Activated T-cell treated with anti-CD3 and anti-CD28 coated beads for 4 hours (primary cell): ENCODE measurements at places on chromosomes 2 and 18.

DNA sequence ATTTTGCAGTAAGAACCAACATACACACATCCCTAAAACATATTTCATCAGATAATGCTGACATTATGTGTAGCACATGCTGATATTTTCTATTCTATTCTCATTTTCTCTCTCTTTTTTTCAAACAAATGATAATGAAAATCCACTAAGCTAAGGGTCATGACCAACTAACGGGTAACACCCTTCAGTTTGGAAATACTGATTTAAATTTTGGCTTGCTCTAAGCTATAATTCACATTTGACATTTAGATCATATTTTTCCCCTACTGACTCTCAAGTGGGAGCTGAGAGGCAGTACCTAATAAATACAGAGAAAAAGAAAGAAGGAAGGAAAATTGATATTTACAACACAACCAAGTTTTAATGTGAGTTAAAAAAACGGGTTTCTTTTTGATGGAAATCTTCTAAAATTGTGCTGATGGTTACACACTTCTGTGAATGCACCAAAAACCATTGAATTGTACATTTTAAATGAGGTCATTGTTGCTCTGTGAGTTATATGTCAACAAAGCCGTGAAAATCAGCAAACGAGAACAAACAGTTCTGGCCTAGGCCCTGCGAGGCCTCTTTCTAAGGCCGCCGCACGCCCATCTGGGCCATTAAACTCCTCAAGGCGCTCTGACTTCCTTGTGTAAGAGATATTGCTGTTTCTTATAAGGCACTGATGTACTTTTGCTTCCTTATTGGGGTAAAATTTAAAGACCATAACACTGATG, 124.2 kb downstream of the GALR1 start:
- DNase-seq: no peak

GRCh38 chr2:9030190-9030589, 26.7 kb upstream of the MBOAT2 start:
- DNase-seq: no peak

DNA sequence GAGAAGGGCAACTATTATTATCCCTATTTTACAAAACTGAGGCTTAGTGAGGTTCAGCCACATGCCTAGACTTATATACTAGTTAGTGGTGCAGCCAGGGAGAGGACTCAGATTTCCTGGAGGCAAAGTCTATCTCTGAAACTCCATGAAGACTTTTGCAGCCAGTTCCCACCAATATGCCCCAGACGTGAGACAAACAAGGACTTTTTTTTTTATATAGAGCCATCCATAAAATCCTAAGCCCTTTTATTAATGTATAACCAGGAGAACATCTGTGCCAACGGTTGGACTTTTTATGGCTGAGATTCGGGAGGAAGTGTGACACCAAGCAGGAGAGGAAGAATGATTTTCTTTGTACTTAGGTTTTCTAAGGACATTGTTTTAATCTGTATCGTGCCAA, 29.9 kb downstream of the LIPG start:
- no peak for DNase-seq

GRCh38 chr2:6067806-6068205, 375.6 kb downstream of the SOX11 start:
- DNase-seq: no peak

DNA sequence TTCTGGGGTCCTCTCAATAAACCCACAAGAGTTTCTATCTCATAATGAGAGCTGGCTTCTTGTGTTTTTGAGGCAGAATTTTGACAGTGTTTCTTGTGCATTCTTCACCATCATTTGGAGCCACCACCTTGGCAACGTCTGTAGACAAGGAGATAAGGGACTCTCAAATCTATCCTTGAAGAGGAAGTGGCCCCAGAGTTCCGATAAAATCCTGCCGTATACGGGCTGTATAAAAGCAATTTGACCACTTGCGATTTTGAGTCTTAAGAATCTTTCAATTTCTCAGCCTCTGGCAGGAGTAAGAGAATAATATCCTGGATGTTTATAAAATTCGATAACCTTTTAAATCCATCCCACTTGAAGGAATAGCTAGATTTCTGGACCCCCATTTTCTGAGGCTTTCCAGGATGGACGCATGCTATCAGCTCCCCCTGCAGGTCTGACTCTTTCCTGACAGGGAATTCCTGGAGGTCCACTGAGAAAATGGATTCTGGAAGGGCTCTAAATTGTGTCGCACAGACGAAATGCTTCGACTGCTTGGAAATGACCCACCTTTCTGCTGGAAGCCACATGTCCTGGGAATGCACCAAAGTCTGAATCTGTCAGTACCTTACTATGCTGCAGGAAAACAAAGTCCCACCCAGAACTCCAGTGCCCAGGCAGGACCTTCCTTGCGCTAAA, 54.1 kb downstream of the E2F6 start:
- no peak for DNase-seq

GRCh38 chr18:32049393-32050171, 31.0 kb downstream of the RNF125 start:
- DNase-seq: peak; percentile 19

DNA sequence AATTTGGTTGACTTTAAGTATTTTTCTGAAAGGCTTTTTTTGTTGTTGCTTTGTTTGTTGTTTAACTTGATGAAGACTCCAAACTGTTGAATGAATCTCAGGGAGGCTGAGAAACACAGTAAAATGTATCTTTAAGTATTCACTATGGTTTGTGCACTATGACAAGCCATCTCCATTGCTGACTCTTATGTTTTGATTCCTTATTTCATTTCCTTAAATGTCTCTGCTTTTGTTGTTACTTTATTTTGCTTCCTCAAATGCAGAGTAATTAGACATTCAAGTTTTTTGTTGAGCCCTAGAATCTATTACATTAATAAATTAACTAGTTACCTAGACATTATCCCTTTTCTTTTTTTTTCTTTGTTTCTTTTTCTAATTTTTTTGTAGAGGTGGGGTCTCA, 46.3 kb upstream of the SLC39A10 start:
- DNase-seq: no peak

- no peak for DNase-seq
These were observed 1377.6 kb upstream of the PIK3C3 start for GRCh38 chr18:40577239-40577980.

DNA sequence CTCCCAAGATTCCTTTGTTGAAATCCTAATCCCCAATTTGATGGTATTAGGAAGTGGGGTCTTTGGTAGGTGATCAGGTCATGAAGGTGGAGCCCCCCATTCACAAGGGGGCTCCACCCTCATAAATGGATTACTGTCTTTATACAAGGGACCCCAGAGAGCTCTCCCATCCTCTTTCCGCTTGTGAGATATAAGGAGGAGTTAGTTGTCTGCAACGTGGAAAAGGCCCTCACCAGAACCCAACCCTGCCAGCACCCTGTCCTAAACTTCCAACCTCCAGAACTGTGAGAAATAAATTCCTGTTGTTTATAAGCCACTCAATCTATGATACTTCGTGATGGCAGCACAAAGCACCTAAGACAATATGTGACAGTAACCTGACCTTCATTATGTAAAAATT, 684.1 kb upstream of the HS6ST1 start:
- DNase-seq: no peak
